ENCODE measurements at places on chromosomes 3 and 15.

GRCh38 chr3:160127308-160127707 lies 97.9 kb upstream of the C3orf80 start:
- DNase-seq: no peak

GRCh38 chr3:7707187-7707586 lies 794.4 kb upstream of the LMCD1 start:
- DNase-seq: no peak

GRCh38 chr3:15052335-15053242 lies 12.5 kb downstream of the MRPS25 start:
- no peak for DNase-seq

GRCh38 chr15:29990035-29990434 lies 92.7 kb upstream of the GOLGA8J start:
- DNase-seq: no peak

DNA sequence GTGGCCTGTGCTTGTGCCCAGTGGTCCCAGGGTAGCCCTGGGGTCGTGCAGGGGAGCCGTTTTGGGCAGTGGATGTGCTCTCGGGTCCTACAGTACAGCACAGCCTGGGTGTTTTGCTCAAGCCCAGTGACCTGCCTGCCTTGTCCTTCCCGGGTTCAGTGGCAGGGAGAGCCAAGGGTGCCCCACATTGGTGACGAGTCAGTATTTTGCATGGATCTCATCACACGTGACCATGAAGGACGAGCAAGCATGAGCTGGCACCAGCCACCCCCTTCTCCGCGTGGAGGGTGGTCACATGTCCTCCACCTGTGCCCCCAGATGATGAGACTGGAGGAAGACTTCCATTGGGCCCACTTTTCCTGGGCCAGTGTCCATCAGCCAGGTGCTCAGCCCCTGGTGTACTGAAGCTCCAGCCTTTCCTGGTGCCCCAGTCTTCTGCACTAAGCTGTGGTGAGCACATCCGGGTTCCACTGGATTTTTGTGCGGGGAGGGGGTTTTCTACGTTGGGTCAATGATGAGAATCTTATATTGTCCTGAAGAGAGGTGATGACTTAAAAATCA lies 197.5 kb downstream of the UBE3A start:
- peak; percentile 7 for DNase-seq

DNA sequence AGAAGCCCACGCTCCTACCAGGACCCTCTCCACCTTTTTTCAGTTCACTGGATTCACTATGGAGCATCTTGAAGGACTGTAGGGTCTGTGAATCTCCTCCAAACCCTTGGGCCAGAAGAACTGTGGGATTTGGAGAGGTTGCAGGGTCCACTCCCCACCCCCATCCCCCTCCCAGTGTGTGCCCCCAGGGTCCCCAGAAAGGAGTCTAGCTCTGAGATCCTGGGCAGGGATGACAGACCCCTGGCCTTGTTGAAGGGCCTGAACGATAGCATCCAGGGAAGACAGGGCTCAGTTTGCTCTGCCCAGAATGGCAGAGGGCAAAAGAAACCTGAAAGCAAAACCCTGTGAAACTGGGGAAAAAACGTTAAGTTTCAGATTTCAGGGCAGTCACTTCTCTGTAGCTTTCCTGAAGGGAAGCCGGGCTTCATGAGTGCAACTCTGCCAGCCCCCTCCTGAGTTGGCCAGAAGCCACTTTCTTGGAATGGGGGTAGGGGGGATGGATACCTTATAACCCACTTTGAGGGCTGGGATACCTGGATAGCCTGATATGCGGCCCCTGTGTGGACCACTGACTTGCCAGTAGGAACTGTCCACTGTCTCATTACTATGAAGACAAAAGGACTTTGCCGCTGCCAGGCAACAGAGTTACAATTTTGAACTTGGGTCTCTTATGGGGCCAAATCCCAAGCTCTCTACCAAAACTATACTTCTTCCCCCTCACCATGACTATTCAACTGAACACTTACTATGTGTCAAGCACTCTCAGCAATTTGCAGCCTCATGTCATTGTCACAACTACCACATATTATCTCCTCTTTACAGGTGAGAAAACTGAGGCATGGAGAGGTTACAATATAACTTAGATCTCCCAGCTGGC lies 1.6 kb upstream of the CISH start:
- DNase-seq: no peak

- DNase-seq: peak; percentile 16
These were observed 101.3 kb downstream of the LRRK1 start for GRCh38 chr15:101020451-101020850.

- no peak for DNase-seq
These were observed 79.8 kb downstream of the SEMA5B start for GRCh38 chr3:122947738-122948137.

- no peak for DNase-seq
These were observed 433.4 kb downstream of the PYDC2 start for GRCh38 chr3:191894406-191894805.

DNA sequence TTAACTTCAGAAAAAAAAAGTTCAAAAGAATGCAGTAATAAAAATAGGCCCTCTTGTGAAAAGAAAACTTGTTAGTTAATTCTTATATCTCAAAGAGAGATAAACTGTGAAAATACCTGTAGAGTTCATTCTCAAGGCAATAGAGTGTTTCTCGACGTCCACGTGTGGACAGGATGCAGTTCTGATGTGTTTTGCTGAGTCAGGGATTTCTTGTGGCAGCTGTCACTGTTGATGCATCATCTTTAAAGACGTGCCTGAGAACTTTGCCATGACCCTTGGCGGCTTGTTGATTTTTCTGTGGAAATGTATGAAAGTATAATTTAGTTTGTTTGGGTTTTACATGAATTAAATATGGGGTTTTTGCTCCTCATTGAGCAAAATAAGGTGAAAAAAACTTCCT lies 702.2 kb downstream of the NLGN1 start:
- DNase-seq: no peak

DNA sequence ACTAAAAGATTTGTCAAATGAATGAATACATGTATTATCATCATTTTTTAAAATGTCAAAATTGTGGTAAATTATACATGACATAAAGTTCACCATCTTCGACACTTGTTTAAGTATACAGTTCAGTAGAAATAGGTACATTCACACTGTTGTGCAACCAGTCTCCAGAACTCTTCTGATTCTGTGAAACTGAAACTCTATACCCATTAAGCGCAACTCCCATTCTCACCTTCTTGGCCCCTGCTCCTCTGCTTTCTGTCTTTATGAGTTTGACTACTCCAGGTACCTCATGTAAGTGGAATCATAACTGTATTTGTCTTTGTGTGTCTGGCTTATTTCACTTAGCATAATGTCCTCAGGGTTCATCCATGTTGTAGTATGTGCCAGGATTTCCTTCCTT lies 50.1 kb upstream of the KBTBD8 start:
- no peak for DNase-seq

DNA sequence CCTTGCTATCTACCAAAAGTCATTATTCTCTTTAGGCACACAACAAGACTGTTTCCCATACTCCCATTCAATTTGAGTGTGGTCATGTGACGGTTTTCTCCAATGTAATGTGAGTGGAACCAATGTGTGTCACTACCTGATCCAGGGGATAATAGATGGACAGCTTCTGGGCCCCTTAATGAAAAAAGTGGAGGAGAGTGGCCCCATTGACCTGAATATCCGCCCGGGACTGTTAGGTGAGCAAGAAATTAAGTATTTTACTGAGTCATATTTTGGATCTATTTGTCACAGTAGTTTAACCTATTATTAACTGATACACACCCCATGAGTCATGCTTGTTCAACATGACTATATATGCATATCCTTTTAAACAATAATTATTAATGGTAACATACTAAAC lies 15.1 kb upstream of the ARID3B start:
- DNase-seq: no peak

- DNase-seq: no peak
These were observed 52.1 kb upstream of the EPHB1 start for GRCh38 chr3:134743006-134743405.

- DNase-seq: no peak
These were observed 46.2 kb downstream of the GADL1 start for GRCh38 chr3:30848087-30848779.

- no peak for DNase-seq
These were observed 1.4 kb downstream of the RPSA start for GRCh38 chr3:39407773-39408492.

GRCh38 chr3:141521781-141522180 lies 35.0 kb downstream of the RASA2 start:
- no peak for DNase-seq

DNA sequence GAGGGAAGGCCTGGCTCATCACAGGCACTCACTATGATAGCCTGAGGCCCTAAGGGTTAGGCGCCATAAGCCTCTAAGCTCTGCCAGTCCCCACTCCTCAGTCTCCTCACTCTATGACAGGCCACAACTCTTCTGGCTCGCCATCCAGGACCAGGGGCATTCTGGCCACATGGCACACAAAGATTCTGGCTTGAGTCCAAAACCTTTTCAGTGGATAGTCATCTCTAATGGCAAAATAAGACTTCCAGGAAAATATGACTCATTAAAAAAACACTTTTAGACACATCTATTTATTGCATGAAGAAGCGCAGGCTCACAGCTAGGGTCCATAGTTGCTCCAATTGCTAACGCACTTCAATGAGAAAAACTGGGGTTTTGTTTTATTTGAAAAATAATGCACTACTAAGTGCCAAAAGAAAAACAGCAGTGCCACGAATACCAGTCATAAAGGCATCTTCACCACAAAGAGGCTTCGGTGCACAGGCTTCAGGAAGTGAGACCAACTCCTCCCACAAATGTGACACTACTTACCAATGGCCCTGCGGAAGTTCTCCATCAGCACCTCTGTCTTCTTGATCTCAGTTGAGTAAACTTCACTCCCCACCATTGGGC lies 11.1 kb downstream of the RUVBL1 start:
- no peak for DNase-seq

- no peak for DNase-seq
These were observed 430.3 kb upstream of the PDZRN3 start for GRCh38 chr3:74055061-74055460.

DNA sequence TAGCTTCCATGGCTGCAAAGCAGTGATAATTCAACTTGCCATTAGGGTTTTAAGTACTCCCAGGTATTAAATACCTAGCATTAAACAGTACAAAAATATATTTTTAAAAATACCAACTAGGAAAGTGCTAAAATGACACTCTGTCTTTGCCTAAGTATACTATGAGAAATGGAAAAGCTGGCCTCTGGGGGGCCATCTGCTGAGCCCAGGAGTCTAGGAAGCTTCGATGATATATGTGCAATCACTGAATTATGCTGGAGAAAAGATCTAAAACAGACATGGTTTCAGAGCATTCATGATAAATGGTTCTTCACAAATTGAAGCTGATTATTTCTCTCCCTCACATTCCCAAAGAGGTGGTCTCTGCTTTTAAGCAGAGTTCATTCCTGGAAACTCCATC lies 191.8 kb downstream of the OPA1 start:
- DNase-seq: no peak

DNA sequence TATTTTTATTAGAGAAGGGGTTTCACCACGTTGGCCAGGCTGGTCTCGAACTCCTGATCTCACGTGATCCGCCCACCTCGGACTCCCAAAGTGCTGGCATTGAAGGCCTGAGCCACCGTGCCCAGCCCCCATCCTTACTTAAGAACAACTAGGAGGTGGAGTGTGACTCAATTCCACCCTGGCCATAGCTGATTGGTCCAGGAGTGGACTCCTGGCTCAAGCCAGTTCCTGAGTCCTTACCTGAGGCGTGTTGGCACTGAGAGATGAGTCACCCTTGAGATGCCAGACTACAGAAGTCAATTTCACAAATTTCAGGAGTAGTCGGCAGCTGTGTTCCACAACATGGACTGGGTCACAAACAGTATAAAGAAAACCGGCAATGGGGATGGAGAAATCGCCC lies 124.2 kb downstream of the SHQ1 start:
- no peak for DNase-seq

DNA sequence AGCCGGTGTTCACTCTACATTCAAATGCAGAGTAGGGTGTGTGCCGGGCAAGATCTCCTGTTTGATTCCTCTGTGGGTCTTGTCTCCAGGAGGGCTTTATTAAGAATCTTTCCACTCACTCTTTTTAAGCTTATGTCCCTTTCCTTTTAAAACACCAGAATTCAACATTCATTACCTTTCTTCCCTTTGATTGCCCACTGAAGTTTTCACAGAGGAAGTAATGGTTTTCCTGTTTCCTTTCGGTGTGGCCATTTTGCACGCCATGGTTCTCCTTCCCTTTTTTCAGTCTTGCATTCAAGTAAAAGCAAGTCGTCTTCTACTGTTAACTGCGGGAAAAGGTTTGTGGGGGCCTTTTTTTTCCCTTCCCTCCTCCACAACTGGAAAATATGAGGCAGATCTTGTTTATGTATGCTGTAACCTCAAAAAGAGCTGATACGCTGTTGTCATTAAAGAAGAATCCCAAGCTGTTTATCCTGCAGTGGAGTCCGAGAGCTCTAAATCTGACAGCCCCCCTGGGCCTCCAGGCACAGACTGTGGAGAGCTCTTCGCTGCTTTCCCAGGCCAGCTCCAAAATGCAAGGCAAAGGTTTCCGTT lies 40.5 kb downstream of the FILIP1L start:
- DNase-seq: no peak

DNA sequence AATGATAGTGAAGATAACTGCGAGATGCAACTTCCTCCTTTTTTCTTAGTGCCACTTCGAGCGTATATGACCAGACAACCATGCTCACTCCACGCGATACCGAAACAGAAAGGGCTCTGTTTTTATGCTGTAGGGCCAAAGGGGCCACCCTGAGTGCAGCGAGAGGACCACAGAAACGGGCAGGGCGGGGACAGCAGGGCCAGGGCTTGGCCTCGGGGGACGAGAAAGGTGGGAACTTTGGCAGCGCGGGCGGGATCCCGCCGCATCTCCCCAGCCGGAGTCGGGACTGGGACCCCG lies 483 bp downstream of the VPS13C start:
- peak; percentile 34 for DNase-seq

All from dorsolateral prefrontal cortex (tissue), 122 donors.